ENCODE measurements at places on chromosomes 1 and 21.

DNA sequence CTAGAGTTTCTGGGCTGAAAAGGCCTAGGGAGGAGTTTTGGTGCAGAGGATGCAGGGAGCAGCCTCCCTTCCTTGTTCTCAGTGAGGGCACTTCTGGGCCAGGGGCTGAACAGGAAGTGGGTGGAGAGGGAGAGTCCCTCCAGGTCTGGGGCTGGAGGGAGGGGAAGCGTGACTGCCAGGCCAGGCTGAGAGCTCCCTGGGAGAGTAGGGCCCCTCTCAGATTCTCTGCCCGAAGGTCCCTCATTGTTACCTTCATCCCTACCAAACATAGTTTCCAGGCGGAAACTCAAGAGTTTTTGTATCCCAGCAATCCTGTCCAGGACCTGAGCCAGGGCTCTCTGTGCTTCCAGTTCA, 36.8 kb downstream of the CITED4 start:
- no peak for DNase-seq

DNA sequence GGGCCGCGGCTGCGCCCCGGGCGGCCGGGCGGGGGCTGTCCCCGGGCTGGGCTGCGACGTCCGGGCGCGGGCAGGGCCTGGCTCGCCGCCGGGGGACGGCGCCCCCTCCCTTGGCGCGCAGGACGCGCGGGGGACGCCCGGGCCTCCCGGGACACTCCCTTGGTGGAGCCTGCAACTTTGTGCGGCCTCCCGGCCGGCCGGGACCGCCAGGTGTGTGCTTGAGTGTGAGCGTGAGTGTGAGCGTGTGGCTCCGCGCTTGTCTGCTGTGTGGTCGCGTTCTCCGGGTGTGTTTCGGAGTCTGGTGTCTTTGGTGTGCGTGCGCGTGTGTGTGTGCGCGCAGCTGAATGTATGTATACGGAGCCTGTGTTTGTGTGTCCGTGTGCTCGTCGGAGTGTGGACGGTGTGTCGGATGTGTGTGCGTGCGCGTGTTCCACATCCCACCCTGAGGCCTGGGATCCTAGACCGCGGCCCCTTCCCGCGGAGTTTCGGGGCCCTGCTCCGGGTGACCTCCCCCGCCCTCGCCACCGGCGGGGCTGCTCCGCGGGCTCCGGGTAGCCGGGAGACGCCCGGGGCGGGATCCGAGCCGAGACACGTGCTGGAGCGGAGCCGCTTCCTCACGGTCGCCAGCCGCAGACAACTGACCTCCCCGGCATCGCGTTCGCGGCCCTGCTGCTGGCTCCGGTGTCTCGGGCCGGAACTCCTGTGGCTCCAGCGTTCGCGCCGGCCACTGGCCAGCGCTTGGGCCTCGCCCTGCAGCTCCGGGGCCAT, 1.7 kb downstream of the PTPRU start:
- DNase-seq, result no peak

GRCh38 chr1:28243685-28244311, 7.9 kb downstream of the ATP5IF1 start:
- no peak for DNase-seq

DNA sequence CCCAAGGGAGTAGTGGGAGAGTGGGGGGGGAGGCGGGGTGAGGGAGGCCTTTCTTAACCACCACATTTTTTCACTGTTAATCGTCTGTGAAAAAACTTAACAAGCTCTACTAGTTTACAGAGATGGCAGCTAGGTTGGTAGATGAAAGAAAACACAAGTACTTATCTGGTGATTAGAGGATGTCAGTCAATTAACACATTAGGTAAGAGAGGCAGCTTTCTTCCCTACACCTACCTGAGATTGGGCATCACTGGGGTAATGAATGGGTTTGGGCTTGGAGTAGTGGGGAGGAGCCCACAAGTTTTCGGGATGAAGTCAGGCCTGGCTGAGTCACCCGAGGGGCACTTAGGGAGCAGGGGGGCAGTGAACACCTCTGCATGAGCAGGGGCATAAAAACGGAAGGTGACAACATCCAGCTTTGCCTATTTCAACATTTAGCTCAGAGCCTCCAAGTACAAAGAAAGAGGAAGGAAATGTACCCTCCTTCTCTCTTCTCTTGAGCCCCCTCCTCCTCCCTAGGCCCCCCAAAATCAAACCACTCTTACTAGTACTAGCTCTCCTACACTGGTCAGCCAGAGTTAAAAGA, 2.5 kb downstream of the LBR start:
- DNase-seq, result no peak

GRCh38 chr1:160739098-160739511, at the start of gene SLAMF7:
Gene SLAMF7 (plus strand): TSS chr1:160739247. CDS start chr1:160739302, 55 bp downstream.
- DNase-seq, result no peak

GRCh38 chr21:36966066-36966820, at the start of gene HLCS:
Gene HLCS (minus strand): TSS chr21:36966669. CDS start chr21:36966638, 31 bp downstream.
- peak; percentile 67 for DNase-seq

DNA sequence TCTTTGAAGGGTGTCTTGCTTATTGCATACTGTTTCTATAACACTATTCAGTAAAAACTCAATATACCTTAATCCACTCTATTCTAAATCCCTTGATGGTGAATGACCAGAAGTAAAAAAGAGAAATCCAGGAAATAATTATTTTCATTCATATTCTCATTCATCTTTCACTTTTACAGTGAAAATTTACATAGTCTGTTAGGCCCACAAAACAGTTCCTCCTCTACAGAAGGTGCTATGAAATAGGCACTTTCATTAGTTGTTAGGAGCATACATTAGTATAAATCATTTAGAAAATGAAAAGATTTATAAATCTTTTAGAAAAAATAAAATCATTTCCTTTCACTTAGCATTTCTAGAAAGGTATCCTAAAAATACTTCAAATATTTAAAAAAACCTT, 115.1 kb downstream of the LHX4 start:
- DNase-seq, result no peak

DNA sequence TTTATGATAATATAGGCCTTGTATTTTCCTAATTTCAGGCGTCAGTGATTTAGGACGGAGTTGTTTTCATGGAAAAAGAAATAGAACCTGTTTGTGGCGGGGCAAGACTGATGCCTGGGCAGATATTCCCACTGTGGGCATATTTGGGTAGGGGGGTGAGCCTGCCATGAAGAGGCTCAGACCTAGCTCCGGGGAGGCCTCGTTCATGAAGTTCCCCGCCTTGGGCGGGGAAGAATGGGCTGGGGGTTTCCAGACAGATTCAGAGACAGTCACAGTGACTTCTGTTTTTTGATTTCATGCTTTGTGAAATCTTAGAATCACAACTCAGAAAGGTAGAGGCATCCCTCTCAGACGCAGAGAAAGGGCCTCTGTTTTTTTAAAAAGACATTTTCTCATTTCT, 36.1 kb downstream of the RUNX3 start:
- no peak for DNase-seq

DNA sequence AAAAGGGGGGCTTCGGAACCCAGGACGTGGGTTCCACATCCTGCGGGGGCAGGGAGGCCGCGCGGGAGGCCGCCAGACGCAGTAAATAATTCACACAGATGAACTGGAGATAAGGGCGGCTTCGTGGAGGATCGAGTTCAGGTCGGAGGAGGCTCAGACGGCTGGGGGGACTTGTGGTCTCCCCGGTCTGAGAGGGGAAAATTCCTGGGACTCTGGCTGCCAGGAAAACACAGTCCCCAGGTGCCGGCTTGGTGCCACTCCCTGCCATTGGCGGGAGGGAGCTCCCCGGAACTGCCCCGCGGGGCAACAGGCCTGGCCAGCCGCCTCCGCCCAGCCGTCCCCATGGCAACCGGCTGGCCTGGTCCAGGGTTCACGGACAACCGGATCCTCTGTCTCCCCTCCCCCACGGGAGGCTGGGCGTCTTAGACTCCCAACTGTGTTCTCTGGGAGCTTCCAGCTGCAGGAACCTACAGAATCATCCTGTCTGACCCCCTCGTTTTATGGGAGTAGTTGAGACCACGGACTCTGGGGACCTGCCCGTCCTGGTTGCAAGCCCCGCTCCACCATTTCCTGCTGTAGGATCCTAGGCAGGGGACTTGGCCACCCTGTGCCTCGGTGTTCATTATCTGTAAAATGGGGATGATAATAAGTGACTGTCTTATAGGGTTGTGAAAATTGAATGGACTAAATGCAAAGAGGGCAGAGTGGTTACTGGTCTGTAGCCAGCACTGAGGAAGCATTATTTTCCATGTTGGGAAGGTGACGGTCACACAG, 9.6 kb downstream of the CAMK2N1 start:
- no peak for DNase-seq

DNA sequence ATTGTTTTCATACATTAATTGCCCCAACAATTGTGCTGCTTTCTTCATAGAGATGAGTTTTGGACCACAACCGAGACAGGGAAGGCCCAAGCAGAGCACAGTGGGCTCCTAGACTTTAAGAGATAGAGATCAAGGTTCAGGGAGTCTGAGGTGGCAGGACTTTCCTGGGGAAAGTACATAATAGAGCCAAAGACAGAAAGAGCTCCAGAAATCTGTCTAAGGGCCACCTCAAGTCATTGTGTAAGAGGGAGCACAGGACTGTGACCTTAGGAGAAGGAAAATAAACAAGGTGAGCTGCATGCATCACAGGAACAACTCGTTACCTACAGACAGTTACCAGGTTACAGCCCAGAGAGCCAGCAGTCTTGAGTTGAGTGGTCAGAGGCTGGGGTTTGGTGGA, 41.3 kb upstream of the CR2 start:
- DNase-seq, result no peak

DNA sequence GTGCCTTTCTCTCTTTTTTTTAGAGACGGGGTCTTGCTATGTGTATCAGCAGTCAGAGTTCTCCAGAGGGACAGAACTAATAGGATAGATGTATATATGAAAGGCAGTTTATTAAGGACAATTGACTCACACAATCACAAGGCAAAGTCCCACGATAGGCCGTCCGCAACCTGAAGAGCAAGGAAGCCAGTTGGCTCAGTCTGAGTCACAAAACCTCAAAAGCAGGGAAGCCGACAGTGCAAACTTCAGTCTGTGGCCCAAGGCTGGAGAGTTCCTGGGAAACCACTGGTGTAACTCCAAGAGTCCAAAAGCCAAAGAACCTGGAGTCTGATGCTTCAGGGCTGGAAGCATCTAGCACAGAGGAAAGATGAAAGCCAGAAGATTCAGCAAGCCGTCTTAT, 16.3 kb upstream of the H3-3A start:
- DNase-seq, result no peak

DNA sequence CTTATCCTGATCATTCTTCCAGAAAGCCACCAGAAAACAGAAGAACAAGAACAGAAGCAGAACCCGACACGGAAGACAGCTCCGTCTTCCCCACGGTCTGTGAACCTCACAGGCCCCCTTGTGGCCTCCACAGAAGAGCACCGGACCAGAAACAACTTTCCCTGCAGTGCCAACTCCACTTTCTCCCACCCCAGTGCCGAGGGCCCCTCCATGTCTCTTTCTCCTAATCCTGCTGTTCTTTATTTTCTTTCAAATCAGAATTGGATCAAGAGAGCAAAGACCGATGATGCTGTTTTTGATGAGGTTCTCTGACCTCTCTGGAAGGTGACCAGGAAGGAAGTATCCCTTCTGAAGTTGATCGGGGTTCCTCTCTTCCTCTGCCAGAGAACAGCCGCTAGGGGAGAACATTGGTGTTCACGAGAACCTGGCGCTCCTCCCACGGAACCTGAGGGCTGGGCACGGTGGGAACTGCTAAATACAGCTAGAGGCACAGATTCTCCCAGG, 58.9 kb upstream of the CTTNBP2NL start:
- no peak for DNase-seq

- no peak for DNase-seq
Observed at GRCh38 chr1:21254335-21254951, 35.8 kb downstream of the ECE1 start.

DNA sequence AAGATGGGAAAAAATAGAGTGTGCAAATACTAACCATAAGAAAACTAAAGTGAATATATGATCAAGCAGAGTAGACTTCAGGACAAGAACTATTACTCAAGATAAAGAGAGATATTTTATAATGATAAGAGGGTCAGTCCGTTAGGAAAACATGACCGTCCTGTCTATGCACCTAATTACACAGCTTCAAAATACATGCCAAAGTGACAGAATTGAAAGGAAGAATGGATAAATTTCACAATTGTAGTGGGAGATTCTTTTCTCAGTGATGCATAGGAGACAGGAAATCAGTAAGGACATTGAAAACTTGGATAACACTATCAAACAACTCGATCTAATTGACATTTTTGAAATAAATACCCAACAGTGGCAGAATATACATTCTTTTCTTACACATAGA, 489.0 kb downstream of the CAMTA1 start:
- DNase-seq, result no peak

DNA sequence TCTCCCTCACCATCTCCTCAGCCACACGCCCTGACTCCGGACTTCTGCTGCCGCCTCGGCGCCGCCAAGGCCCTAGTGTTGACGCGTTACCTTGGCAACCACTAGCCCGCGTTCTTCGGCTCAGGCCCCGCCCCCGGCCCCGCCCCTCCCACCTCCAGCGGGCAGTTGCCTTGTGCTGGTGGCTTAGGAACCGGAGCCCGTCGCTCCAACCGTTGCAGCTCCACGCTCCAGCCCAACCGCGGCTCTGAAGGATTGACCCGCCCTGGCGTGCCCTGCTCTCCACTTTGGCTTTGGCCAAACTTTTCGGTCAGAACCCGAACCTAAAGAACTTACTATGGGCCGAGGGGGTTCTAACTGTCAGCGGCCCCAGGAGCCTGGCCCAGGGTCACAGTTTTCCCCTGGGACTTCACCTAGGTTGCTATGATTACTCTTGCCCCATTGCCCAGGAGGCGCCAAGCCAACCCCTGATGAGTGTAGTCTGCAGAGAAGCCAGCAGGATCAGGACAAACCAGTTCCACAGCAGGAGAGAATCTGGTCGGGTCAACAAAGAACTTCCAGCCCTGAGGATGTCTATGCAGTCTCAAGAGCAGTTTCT, at the start of gene CFAP45:
Gene CFAP45, minus strand, starts transcription at position 80 of the 595 bp plus-strand sequence. Its CDS starts 67 bp downstream, at position 13.
- no peak for DNase-seq

- DNase-seq, result no peak
Observed at GRCh38 chr1:203274603-203275381, 30.5 kb upstream of the BTG2 start.

GRCh38 chr1:150696590-150696989, 364 bp downstream of the GOLPH3L start:
- no peak for DNase-seq

- no peak for DNase-seq
Observed at GRCh38 chr1:49016030-49016977, 239.6 kb upstream of the BEND5 start.

DNA sequence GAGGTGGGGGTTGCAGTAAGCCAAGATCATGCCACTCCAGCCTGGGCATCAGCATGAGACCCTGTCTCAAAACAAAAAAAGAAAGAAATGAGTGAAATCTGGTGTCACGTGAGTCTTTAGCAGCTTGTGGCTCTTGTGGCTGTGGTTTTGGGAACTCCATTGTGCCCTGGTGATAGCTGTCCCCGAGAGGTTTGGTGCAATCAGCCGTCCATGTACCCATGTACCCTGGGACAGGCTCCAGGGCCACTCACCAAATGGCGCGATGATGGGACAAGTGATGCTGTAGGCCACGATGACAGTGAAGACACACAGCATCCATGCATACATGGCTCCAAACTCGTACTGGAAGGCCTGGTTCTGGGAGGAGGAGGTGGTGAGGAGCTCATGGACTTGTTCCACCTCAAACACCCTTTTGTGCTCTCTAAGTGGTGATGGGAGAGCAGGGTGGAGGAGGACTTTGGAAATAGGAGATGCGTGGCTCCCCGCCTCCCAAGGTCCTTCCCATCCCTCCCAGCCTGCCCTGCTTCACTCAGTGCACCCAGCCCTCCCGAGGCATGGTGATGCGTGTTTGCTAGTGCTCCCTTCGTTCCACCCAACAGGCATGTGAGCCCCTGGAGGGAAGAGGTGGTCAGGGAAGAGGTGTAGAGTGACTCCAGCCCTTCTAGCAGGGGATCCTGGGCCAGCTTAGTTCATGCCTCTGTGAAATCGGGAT, 29.6 kb downstream of the TMEM63A start:
- DNase-seq, result no peak
